Caki2 (cell line): ENCODE measurements at places on chromosomes 13 and 19.

GRCh38 chr19:16671652-16672274 lies 10.8 kb downstream of the TMEM38A start:
- no peak for DNase-seq

DNA sequence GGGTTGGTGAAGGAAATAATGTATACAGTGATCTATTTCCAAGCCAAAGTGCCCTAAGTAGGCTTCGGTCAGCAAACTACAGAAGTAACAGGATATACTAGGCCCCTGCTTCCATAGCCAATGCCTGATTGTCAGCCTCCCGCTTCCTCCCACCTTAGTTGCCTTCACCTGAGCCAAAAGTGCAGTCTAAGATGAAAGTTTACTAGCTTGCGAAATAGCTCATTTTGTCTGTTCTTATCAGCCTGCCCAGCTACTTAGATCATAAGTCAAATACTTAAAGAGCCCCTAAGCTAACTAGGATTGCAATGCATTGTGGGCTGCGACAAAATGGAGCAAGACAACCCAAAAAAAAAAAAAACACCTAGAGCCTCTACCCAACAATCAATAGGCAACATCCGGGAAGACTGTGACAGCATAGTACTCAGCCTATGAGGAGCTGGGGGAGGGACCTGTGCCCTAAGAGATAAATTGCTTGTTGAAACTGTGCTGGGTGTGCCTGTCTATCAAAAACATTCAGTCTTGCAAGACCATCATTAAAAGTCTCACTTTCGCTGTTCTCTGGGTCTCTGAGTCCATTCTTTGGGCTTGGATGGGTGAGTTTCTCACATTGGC lies 454.7 kb upstream of the TSHZ3 start:
- no peak for DNase-seq

GRCh38 chr19:33226550-33227241 lies 1.0 kb upstream of the SLC7A10 start:
- DNase-seq = no peak

DNA sequence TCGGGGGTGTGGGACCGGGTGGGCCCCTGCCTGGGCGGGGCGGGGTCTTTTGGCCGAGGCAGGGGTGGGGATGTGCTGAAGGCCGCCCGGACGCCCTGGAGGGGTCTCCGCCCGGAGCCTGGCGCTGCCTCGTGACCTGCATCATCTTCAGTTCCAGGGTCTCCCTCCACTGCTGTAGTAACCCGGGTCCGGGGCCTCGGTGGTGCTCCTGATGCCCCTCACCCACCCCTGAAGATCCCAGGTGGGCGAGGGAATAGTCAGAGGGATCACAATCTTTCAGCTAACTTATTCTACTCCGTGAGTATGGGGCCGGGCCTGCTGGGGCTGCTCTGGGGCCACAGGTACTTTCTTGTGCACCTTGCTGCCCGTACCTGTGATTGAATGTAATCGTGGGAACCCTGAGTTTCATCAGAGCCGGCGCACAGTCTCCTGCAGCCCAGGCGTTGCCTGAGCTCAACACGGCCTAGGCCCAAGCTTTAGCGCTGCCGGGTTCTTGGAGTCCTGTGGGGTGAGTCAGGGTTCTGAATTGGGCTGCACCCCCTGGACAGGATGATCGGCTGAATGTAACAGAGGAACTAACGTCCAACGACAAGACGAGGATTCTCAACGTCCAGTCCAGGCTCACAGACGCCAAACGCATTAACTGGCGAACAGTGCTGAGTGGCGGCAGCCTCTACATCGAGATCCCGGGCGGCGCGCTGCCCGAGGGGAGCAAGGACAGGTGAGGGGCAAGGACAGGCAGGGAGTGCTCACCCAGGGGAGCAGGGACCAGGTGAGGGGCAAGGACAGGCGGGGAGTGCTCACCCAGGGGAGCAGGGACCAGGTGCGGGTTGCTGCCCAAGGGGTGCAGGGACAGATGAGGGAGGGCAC lies 10.5 kb downstream of the PEAK3 start:
- no peak for DNase-seq

DNA sequence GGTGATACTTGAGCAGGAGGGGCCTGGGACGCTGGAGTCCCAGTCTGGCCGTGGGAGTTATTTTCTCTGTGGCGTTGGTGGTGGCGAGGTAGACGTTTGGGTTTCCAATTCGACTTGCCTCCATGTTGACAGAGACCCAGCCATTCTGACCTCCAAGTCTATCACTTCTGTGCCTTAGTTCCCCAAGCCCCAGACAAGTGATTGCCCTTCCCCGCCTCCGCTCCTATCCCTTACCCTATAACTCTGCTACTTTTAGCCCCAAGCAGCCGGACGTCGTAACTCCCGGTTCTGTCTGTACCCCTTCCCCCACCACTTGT lies 549 bp downstream of the TIMM50 start:
- no peak for DNase-seq

- no peak for DNase-seq
Measured at GRCh38 chr19:1132552-1133383, 29.0 kb downstream of the GPX4 start.
